ENCODE measurements at places on chromosomes 5 and 9.

DNA sequence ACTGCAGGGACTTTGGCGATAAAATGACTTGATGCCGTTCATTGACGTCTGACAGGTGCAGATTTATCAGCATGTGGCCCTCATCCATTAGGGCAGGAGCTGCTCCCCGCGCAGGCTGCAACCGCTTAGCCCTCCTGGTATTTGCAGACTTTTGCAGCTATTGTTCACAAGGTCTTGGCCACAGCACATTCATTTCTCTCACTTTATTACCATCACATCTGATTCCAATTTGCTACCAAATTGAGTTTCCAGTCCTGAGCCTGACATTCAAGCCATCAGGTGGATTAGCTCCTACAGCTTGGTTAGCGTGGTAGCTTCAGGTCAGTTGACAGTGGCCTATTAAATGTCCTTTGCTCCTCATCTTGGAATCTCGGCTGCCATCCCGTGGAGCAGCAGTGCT, 299.2 kb downstream of the CD180 start:
- DNase-seq = no peak

DNA sequence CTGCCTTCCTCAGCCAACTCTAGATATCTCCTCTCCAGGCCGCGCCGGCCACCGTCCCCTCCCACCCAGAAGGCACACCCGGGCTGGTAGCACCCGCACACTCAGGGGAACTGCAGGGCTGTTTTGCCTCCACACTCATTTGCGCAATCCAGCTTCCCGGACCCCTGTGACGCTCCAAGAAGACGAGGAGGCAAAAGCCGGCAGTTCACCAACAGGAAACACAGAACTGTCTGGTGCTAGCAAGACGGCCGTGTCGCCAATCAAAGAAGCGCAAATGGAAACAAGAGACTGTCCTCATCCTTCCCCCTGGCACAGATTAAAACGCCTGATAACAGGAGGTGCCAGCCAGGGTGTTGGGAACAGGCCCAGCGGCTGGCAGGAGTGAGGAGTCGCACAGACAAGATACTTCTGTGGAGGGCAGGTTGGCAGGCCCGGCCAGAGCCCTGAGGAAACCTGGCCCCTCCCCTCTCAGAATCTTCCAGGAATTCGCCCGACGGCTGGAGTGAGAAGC, 7.8 kb downstream of the AGPAT2 start:
- no peak for DNase-seq

DNA sequence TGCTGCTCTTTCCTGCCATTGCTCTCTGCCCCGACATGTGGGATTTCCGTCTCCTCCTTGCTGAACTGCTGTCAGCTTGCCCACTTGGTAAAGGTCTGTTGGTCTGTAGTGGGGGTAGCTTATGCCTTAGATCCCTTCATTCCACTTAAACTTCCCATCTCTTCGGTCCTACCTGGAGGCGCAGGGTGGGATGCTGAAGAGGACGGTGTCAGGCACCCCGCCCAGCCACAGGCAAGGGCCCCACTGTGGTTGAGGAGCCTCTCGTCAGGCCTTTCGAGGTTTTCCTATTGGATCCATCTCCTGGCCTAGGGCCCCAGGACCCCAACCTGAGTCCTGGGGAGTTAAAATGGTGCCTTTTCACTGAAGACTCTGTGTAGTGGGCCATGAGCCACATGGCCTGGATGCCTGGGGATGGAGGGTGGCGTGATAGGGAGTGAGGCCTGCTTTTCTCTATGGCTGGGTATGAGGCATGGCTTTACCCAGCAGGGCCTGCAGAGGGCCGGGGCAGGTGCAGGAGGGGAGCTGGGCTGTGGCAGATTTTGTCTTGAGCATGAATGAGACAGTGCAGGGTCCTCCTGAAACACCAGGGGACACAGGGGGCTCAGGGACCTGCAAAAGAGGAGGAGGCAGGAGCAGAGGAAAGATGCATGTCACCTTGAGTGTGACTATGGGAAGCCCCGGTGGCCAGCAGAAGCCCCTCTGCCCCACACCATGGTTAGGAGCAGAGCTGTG, 25.8 kb upstream of the RNF130 start:
- no peak for DNase-seq

GRCh38 chr5:147893820-147894219, 12.5 kb downstream of the C5orf46 start:
- no peak for DNase-seq

- DNase-seq = no peak
Measured at GRCh38 chr5:142807372-142807911, 37.3 kb downstream of the ARHGAP26 start.

GRCh38 chr9:120482424-120483186, 97.4 kb downstream of the CDK5RAP2 start:
- DNase-seq = no peak

DNA sequence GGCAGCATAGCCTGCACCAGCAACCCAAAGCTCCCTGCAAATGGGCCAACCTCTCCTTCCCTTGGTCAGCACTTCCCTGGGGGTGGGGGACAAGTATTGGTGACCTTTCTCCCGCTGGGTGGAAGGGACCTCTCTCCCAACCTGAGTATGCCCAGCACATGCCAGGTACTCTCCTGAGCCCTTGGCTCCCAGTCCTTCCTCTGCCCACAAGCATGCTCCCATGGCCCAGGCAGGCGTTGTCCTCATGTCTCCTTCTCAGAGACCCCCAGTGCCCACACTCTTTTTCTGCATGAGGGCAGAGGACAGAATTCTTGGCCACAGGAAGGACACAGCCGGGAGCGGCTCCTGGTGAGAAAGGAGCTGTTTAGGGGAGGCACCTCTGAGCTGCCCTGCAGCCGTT, 60.3 kb downstream of the PHF2 start:
- no peak for DNase-seq

DNA sequence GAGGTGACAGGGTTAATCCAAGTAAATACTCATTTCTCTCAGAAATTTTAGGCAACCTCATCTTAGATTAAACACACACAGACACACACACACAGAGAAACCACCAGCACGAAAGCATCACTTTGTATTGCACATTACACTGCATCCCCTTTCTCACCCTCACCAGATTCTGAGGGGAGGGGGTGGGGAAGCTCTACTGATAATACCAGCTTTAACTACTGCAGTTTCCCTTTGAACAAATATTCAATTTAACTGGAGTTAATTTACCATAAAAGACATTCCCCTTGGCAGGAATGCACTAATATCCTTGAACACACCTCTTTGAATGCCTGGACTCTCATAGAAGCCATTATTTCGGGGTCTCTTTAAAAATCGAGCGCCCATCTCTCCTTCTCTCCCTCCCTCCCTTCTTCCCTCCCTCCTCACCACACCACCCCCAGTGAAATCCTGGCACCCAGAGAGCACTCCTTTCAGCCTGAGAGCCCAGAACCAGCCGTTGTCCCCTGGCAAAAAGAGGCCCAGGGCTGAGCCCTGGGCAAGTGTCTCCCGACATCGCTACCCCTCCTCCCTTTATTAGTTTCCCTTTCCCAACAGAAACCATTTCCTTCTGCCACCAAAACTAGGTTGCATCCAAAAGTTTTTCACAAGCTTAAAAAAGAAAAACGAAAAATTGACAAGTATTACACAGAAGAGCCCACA, 2.8 kb upstream of the NFIB start:
- DNase-seq = no peak

DNA sequence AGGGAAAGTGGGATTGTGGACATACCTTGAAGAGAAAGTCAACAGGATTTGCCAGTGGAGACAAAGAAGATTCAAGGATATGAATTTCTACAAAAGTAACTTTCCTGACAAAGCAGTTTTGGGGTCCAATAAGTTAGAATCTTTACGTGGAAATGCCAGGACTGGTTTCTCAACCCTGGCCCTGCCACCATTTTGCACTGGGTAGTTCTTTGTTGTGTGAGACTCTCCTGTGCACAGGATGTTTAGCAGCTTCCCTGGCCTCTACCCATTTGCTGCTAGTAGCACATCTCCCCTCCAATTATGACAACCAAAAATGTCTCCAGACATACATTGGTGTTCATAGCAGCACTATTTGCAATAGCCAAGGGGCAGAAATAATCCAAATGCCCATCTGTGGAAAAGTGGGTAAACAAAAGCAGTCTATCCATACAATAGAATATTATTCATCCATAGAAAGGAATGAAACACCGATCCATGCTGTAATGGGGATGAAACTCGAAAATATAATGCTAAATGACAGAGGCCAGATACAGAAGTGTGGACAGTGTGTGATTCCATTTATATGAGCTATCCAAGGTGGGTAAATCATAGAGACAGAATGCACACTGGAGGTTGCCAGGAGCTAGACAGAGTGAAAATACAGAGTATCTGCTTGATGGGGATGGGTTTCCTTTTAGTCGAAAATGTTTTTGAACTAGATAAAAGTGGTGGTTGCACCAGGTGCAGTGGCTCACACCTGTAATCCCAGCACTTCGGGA, 91.4 kb downstream of the NSUN2 start:
- no peak for DNase-seq

DNA sequence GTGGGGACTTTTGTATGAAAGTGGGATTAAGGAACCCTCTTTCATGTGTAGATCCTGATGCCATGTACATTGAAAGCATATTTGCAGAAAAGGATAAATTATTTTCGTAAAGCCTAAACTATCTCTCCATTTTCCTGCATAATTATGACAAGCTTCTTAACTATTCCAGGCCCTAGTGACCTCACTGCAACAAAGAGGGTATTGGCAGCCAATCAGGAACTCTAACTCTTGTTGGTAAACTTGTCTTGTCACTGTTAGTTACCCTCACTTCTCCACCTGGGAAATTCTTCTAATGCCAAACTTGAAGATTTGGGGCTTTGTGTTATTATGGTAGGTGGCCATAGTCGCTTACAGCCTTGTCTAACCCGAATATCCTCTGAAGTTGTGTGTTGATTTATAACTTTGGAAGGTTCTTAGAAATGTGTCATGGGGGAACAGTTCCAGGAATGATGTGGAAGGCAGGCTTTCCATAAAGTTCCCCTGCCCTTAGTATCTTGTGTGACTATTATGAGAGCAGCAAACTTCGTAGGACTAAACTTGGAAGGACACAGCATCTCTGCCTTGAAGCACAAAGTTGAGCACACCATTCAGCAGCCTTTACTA, 52.5 kb downstream of the IQGAP2 start:
- no peak for DNase-seq

DNA sequence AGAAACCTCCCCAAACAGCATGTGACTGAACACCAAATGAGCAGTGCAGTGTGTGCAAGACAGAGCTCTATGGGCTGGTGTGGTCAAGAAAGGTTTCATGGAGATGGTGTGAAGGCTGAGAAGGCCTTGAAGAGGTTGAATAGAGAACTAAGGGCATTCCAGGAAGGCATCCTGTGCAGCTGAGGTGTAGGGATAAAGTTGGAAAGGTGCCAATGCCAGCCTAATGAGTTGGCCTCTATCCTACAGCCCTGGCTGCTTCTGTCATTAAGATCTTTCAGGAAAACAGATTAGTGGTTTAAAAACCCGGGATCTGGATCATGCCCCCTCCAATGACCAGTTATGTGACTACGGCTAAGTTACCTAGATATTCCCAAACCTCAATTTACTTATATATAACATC, 4.0 kb downstream of the HDAC3 start:
- DNase-seq = no peak

DNA sequence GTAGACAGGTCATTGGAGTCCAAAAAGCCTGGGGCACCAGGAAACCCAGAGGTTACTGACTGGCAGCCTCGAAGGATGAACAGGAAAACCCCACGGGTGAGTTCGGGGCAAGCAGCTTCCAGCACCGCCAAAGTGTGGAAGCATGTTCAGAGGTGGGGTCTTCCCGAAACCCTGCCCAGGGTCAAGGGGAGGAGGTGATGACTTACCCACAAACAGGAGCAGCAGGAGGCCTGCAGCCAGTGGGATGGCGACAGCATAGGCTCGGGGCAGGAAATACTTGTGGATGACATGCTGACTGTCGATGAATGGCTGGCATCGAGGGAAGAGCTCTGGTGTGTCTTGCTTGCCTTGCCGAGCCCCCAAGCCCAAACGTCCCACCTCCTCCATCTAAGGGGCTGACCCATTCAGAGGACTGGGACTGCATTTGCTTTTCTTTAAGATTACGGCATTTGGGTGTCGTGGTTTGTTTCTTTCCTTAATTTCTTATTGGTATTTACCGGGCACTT, 1.3 kb downstream of the DPM2 start:
- no peak for DNase-seq

GRCh38 chr5:26278078-26278477, 760.3 kb downstream of the CDH9 start:
- no peak for DNase-seq

DNA sequence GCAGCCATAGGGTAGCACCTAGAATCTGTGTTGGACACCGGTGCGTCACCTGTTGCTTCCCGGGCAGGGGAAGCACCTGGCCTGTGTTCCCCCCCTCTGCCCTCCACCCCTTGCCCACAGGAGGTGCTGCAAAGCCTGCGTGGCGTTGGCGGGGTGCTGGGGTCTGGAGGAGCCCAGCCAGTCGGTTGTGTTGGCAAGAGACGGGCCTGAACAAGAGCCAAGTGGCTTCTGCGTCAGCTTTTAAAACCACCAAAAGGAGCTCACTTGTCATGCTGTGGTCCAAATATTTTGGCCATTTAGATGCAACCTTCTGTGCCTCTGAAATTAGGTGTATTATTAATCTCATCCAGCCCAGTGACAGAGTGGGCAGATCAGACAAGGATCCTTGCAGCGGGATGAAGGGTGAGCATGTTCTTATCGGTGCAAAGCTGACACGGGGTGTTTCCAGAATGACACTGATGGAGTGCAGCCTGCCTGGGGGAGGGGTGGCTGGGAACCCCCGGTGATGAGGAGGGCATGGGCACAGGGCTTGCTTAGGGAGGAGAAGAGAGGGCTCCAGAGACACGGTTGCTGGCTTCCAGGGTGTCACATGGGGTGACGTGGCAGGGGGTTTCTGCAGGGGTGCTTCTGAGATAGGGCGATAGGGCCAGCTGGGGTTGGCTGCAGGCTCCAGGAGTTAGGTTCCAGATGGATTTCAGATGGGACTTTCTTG, 9.7 kb upstream of the RXRA start:
- DNase-seq = no peak

DNA sequence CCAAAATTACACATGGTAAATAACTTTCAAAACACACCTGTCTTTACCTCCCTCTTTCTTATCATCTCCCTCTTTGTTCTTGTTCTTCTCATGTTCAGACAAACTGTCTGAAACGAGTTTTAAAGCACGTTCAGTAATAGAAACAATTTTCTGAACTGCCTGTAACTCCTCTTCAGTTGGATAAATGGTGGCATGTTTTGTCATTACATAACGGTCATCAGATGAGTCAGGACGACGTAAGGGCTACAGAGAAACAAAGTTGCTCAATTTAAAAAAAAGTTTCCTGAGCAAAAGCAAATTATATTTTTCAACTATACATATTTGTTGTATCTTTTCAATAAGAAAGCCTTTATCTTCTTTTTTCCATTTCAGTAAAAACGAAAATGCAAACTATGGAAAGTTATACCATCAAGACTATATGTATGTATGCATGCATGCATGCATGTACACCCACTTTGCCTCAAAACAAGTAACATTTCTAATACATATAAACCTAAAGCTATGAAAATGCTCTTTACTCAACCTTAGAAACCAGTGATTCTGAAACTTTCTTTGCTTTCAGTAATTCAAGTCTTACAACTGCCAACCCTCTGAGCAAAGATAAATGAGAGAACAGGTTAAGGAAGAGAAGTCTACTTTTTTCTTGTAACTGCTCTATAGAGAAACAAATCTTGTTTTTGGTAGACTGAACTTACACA, 56.0 kb downstream of the ZFR start:
- DNase-seq = peak; percentile 24

GRCh38 chr5:28850320-28850921, 1812.0 kb upstream of the CDH9 start:
- DNase-seq = no peak
